ENCODE measurements at places on chromosomes 5 and 9.

DNA sequence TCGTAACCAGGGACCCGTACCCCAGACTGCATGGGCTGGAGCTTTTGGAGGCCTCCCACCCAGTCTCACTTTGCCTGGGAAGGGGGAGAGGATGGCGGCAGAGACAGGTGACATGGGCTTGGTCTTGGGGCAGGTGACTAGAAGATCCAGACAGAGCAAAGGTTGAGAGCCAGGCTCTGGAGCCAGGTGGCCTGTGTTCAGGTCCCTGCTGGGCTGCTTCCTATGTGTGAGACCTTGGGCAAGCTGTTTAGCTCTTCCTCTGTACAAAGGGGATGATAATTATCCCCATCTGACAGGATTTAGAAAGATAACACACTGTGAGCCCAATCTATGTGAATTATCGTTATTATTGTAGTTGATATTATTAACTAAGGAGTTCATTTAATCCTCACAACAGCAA lies 16.1 kb upstream of the NDST1 start:
- no peak for DNase-seq

GRCh38 chr5:160833806-160834205 lies 18.2 kb downstream of the ATP10B start:
- DNase-seq = no peak

DNA sequence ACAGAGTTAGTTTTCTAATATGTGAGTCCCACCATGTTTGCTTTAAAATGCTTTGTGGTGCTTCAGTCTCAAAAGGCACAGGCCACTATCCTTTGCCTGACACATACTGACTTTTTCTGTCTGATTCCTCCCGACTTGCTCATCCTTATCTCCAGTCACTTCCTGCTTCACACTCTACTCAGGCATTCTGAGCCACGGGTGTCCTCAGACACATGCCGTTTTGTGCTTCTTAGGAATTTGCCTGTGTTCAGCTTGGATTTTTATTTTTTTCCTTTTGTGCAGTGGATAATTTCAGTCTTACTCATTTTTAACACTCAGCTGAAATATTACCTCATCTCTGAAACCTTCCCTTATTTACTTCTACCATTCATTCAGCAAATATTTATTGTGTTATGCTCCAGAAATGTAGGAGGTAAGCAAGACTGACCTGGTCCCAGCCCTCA lies 54.1 kb downstream of the MAN2A1 start:
- DNase-seq = peak; percentile 76

- DNase-seq = peak; percentile 83
These were observed 205.7 kb downstream of the GAS1 start for GRCh38 chr9:86741311-86742208.

All from PC-3 (cell line).